ENCODE measurements at places on chromosomes 16 and 17. TPM values are rescaled to one million over a fixed set of nuclear protein-coding genes. Genes with fewer than 3 reads are reported as not detected.

ARHGDIG gene
- 2.8 TPM for total RNA-seq

TPSG1 gene
- not detected for total RNA-seq

ACAP1 gene
- not detected for total RNA-seq

OR3A3 gene
- total RNA-seq = not detected

TBC1D3I gene
- not detected for total RNA-seq

ARL5C gene
- not detected for total RNA-seq

NAGS gene
- 2.9 TPM for total RNA-seq

PABPN1L gene
- not detected for total RNA-seq

GAST gene
- not detected for total RNA-seq

ITPRIPL2 gene
- total RNA-seq = 38.6 TPM

CMTM1 gene
- 1.4 TPM for total RNA-seq

COPZ2 gene
- total RNA-seq = 88.6 TPM

MYO15A gene
- 3.0 TPM for total RNA-seq

MIS12 gene
- total RNA-seq = 14.6 TPM

ADAM11 gene
- 2.7 TPM for total RNA-seq

KIF2B gene
- total RNA-seq = not detected

FBXL16 gene
- 0.93 TPM for total RNA-seq

All from pericardium fibroblast (primary cell).